ENCODE measurements at places on chromosomes 4 and X.

DNA sequence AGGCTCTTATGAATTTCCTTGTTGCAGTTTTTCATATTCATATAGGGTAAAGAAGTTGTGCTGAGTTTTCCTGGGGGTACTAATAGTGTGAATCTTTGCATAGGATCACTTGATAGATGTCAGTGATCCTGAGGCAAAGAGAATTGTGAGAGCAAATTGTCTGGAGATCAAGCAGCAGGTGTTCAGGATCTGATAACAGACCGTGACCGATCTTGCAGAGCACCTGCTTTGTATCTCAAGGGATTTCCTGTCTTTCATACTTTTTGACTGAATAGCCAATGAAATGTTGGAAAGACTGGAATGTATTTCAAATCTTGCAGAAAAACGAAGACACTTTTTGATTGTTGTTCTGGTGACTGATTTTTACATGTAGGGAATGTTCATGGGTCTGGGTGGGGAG is 914.5 kb downstream of the STIM2 start:
- no peak for DNase-seq

- DNase-seq = no peak
These were observed 51.3 kb upstream of the NFKB1 start for GRCh38 chr4:102449751-102450352.

- no peak for DNase-seq
These were observed 164.4 kb upstream of the EPHA5 start for GRCh38 chr4:65834707-65835106.

DNA sequence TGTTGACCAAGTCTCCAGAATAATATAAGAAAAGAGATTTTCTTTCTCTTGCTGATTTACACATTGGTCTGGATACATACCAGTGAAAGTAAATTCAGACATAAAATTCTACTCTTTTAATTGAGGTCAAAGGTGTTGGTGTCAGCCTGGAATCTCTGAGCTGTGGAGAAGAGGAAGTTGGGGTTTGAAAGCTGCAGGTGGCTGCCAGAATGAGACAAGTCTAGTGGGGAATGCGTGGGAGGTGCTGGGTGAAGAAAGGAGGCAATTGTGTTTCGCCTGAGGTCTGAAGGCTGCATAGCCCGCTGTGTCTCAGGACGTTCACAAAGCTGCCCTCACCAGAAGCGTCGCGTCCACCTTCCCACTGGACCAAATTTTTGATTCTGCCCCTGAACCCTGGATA is 31.2 kb downstream of the PHEX start:
- DNase-seq = no peak

DNA sequence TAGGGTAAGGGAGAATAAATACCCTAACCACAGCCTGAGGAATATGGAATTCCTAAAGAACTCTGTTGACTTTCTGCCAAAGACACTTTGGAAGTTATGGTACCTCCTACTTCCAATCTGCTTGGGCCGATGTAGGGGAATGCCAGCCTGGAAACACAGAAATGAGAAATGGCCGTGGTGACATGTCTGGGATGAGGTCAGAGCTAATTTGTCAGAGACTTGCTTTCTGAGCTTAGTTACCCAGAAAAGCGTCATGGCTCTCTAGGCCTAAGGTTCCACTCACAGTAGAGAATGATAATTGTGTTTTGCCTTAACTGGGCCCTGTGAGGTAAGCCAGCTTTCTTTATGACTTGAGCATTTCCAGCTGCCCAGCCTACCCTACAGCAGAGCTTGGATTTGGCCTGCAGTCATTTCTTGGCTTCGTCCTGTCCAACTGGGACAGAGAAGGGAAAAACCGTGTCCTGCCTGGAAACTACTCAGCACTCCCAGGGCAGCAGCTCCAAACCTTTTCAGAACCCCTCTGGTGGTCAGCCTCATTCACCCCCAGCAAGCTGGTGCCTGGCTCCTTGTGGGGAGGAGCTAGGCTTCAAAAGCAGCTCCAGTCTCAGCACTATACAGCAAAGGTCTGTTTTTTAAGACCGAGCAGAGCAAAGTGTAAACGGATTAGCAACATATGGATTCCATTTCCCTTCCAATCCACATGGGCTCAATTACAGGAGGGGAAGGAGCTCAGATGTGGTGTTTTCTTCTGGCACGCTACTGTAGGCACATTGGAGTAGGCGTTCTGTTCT is 92.3 kb downstream of the RLIM start:
- DNase-seq = no peak

Measured in ecto neural progenitor cell (in vitro differentiated cells).